ENCODE measurements at places on chromosomes 11 and 22.

DNA sequence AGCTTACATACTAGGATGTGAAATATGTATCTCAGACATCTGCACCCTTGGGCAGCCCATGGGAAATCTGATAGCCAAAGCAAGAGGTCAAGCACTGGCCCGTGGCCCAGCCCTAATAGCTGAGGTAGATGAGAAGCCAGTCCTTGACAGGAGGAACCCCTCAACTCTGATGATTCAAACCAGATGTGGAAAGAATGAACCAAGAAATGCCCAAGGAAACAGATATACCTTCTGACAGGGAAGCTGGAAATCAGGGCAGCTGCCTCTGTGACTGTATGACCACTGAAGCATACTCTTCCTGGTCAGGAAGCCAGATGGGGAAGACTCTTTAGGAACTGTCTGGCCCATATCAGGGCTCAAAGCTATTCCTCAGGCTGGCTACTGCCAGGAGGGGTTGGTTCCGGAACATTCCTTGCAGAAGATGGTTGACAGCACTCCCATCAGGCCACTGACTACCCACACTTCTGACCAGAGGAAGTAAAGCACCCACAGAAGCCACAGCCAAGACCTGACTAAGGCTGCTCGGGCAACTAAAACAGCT lies 124.2 kb downstream of the SWAP70 start:
- no peak for DNase-seq

DNA sequence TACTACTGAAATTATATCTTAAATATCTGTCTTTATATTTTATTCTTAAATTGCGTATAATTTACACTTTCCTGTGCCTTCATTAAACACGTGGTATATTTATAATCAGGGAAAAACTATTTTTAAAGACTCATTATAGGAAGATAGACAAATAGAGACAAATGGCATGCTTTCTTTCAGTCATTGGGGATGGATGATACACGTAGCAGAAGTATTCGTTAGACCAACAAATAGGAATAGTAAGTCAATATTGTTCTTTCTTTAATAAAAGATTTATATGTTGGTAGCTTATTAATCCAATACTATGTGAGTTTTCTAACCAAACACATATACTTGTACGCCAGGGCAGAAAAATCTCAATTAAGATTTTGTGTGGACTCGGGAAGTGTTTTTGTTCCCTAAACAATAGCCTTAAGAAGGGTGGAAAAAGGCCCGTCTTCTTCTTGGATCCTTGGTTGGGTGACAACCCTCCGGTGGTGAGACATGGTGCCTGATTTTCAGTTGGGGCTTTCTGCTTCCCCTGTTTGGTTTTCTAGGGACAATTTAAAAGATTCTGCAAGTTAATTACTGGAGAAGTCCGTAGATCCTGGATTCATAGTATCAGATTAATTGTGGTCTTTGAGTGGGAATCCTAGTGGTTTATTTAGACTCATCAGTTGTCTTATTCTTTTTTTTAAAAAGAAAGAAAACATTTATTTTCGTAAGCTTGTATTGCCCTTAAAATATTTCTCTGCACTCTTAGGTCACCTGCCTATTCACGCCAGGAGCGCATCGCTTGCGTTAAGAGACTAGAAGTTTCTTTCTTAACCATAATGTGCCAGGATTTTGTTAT lies 83.5 kb upstream of the WNT7B start:
- DNase-seq: no peak

DNA sequence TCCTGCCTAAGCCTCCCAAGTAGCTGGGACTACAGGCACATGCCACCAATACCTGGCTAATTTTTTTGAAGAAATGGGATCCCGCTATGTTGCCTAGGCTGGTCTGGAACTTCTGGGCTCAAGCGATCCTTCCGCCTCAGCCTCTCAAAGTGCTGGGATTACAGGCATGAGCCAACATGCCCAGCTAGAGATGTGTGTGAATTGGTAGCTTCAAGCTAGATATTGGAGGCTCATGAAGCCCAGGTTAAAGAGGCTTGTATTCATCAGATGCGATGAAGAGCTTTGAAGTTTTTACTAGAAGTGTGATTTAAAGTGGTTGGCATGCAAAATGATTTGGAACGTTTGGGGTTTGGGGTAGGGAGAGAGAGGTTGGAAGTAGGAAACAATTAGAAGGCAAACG lies 19.6 kb downstream of the NF2 start:
- no peak for DNase-seq

- no peak for DNase-seq
These were observed 830 bp downstream of the C11orf97 start for GRCh38 chr11:94513091-94513490.

- DNase-seq: peak; percentile 44
These were observed 889.4 kb upstream of the TENM4 start for GRCh38 chr11:80330264-80330663.

DNA sequence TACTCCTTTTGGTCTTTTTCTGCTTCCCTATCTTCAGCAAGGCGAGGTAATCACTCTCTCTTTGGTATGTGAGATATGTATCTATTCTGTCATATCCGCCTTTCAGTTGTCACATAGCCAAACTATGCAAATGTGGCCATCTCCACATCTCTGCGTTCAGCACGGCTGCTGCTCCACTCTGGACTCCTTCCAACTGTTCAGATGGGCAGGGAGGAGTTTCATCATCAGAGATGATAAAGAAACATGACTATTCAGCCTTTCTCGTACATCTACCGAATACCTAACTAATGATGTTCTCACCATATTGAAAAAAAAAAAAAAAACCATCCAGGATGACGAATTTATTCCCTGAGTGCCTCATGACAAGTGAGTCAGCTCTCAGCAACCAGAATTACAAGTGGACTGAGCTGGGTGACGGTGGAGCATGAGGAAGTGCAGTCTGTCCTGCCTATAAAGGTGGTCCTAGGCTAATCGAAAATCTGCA lies 899.6 kb downstream of the OPCML start:
- DNase-seq: peak; percentile 3

GRCh38 chr11:107783121-107783520 lies 71.3 kb upstream of the SLN start:
- no peak for DNase-seq

- DNase-seq: no peak
These were observed 4.0 kb upstream of the PLAAT5 start for GRCh38 chr11:63494975-63495374.

DNA sequence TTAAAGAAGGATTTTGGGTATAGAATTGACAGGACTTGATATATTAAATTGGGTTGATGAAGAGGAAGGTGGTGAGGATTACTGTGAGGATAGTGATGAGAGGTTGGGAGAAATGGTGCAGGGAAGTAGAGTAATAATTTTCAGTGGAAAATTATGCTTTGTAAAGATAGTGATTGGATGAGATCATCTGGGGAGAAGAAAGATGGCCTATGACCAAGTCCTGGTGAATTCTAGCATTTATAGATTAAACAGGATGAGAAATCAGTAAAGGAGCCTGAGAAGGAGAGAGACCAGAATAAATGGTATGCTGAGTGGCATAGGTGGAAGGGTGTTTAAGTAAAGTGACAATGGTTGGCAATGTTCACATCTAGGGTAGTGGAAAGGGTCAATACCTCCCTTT lies 15.0 kb downstream of the IPO7 start:
- DNase-seq: no peak

DNA sequence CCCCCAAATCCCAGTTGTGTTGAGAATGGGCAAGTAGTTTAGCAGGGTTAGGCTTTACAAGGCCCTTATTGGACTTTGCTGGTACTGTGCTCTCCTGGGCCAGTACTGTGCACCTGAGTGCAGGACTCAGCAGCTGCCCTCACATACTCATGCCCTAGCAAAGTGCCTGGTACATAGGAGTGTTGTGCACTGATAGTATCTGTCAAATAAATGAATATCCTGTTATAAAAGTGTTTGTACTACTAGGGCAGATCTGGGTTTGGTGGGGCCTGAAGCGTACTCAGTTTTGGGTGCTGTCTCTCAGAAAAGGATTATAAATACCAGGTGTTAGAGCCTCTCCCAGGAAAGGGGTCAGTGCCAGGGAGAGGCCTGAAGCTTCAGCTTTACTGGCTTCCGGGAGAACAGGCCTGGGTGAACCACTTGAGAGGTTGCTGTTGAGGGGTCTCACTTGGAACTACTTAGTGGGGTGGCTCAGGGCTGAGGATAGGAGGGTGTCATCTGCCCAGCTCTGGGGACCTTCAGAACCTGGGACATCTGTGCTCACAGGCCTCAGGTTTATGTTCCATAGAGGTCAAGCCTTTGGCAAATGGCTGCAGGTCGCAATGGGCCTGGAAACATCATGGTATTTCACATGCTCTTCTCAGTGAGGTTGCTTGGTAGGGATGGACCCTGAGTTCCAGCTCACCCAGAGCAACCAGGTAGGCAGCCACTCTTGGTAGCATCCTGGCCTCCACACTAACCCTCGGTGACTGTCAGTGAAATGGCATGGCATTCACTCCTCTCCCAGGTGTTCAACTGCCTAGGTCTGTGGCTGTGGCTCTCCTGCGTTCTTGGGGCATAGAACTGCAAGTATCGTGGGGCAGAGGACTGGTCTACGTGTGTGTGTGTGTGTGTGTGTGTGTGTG lies 106.1 kb downstream of the ZBTB16 start:
- no peak for DNase-seq

DNA sequence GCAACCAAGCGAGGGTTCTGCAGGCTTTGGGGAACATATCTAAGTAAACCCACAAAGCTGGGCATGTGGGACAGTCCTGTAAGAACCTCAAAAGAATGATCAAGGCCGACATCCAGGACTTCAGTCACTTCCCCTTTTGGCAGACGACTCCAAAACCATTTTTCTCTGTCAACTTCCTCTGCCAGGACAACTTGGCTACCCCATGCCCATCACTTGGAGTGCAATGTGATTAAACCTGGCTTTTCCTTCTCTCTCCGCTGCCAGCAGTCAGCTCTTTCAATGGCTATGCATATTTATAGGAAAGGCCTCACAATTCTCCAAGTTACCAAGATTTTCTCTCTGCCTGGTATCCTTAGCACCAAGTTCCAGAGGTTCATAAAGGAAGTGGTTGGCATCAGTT lies 78.9 kb downstream of the C11orf58 start:
- DNase-seq: no peak

- DNase-seq: no peak
These were observed 30.1 kb downstream of the ATG16L2 start for GRCh38 chr11:72844356-72844755.

- DNase-seq: no peak
These were observed 241.3 kb upstream of the NCAM1 start for GRCh38 chr11:112719736-112720525.

DNA sequence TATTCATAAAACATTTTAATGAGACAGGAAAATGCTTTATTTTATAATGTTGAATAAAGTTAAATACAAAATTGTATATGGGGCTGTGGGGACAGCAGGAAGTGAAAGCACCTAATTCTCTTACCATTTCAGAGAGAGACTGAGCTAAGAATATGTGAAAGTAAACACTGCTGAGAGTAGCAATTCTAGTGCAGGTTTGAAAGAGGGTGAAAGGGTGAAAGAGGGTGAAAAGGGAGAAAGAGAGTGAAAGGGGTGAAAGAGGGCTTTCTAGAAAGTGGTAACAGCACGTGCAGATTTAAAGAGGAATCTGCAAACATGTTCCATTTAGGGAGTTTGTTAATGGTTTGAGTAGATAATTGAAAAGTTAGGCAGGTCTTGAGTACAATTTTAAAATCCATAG lies 652.0 kb upstream of the CCDC90B start:
- no peak for DNase-seq

DNA sequence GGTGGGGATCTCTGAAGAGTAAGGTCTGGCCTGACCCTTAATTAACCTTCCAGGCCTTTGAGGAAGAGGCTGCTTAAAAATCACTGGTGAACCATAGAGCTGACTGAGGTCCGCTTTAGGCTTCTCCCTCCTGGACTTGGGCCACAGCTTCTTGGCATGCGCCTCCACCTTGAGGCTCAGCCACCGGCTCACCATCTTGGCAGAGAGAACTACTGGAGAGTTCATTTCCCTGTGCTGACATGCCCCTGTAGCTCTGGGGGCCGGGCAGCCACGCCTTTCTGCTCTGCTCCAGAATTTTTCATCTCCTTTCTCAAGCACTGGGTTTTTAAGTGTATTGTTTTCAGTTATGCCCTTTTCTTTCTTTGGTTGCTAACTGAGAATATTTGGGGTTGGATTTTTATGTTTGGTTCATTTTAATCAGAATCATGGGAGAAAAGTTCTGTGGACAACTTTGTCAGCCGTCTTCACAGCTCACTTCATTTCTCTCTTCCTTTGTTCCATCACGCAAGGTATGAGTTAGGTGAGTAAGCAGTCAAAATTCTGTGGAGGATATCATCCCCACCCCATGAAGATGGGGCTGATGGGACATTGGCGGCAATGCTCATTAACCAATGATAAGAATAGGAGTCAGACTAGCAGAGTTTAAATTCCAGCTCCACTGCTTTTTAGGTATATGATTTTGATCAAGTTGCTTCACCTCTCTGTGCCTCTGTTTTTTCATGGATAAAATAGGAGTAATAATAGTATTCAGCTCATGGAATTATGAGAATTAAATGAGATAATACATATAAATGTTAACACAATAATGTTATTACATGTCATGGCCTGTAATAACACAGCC lies 103.9 kb downstream of the DBX1 start:
- DNase-seq: no peak

DNA sequence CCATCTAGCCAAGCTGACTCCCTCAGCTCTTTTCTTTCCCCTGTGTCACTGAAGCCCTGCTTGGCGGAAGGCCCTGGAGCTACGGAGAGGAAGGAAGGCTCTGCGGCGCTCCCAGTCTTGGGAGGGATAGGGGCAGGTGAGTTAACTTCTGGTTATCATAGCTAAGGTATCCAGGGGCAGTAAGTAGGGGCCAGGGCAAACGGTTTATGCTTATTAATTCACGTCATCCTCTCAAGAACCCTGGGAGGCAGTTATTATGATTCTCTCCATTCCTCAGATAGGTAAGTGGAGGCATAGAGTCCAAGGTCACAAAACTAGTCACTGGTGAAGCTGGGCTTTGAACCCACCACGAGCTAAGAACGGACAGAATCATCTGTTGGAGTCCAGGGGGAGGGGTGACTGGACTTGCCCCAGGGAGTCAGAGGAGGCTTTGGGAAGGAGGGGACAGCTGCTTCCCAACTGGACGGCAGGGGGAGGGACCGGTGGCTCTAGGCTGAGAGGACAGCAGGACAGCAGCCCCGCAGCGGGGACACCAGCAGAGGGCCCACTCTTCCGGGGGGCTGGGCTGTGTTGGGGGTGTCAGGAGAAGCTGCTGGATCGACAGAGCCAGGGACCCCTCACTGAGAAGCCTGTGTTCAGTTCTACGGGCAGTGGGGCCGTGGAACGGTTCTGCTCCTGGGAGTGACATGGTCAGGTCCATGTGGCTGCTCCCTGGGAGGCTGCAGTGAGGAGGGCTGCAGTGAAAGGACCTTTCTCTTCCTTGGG lies 3.5 kb downstream of the BAIAP2L2 start:
- no peak for DNase-seq

DNA sequence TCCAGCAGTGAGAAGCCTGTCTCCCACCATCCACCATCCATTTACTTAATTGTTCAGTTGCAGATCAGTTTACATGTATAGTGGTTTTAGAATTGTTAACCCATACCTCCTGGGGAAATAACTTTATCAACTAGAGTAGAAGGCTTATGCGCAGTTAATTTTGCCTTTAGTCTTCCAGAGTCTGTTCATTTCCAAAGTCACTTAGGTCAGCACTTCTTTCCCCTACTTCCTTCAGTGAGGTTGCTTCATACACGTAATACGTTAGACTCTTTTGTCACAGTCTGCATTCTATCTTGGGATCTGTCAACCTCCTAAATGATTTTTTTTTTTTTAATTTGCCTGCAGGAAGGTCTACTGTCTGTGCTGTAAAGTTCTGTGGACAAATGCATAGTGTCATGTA lies 495.6 kb upstream of the ISX start:
- DNase-seq: no peak

All from NCI-H226 (cell line).